ENCODE measurements at places on chromosomes 3 and 15.

DNA sequence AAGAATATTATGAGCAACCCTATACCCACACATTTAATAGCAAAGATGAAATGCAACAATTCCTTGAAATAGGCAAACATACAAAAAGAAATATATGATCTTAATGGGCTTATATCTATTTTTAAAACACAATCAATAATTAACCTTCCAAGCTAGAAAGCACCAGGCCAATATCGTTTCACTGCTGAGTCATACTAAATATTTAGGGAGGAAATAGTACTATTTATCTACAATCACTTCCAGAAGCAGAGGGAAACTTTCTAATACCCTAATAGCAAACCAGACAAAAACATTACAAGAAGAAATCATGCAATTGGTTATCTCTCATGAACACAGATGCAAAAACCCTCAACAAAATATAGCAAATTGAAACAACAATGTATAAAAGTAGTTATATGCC is 207.8 kb downstream of the MTHFS start:
- no peak for DNase-seq

- DNase-seq: no peak
These were observed 54.2 kb upstream of the MCTP2 start for GRCh38 chr15:94177112-94177511.

- DNase-seq: no peak
These were observed 170.1 kb upstream of the GBE1 start for GRCh38 chr3:81931265-81932251.

DNA sequence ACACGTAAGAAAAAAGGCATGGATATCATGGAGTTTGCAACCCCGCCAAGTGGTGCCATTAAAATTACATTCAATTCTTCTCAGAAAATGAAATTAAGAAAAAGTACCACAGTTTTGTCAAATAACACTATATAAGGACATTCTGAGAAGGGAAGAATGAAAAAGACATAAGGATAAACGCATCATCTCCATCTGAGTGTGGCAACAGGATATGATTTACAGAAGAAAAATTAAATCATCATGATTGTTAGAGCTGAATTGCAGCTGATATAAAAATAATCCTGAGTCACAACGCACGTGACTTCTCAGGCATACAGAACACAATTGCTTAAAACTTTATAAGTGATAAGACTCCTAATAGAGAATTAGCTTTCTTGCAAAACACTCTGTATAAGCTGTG is 133.8 kb downstream of the GREM1 start:
- DNase-seq: no peak

GRCh38 chr15:58994906-58995453 is 7.5 kb downstream of the RNF111 start:
- DNase-seq: no peak

GRCh38 chr15:71276336-71276665 is 161.0 kb downstream of the THSD4 start:
- DNase-seq: no peak

DNA sequence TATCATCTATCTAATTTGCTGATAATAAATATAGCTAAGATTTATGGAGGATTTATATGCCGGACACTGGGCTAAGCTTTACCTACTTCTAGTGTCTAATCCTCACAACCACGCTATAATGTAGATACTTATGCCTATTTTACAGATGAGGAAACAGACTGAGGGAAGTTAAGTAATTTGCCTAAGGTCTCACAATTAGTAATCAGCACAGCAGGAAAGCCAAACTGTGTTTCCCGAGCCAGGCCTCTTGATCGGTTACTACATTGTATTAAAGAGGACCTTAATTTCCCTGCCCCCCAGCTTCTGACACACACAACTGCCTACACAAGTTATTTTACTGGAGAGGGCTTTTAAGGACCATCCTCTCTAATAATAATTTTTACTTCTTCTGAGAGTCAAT is 40.9 kb downstream of the ONECUT1 start:
- no peak for DNase-seq

DNA sequence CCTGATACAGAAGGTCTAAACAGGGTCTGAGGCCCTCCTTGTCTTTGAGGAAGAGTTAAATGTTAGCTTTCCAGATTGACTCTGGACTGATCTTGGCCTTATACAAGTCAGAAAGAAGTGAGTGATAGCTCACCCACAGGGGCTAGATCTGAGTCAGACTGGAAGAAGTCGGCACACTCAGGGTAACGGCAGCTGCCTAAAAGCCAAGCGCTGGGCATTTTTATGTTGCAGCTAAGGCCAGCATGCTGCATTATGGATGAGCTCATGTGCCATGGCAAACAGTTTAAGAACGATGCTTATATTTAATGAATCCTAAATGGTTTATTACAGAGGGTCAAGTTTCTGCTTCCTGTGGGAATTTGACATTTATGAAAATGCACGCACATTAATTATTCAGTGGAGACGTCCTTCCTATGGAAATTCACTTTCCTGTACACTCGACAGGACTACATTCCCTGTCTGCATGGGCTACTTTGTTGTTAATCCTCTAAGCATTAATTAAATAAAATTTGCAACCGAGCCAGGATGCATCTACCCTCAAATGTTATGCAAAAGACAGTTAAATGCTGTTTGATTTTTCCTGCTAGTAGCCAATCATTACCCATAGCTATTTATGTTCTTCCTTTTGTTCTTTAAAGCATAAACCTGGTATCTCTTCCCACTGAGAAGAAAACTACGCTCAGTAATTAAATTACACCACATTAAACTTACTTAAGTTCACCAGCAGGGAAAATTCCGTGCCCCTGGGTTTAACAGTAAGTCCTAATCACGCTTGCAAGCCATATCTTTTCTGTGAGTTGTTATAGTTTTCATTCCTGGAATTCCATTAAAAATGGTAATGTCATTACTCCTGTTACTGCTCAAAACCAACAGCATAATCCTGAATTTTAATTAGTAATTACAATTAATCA is 762.7 kb upstream of the CFAP20DC start:
- no peak for DNase-seq

- DNase-seq: no peak
These were observed 228.0 kb upstream of the ADAMTS9 start for GRCh38 chr3:64915778-64916177.

DNA sequence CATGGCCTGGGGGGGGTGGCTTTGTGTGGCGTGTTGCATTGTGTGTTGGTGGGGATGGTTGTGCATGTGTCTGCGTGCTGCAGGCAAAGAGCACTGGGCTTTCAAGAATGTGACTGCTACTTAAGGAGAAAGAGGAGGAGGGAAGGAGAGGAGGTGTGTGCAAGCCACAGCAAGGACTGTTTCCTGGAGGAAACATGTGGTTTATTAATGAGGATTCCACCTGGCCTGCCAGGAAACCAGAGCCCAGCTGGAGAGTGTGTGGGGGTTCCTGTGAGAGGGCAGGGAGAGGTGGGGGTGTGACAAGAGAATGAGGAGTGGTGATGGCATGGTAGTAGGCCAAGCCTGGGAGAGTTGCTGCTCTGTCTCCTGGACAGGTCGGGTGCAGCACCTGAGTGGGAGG is 258.1 kb upstream of the ROPN1 start:
- no peak for DNase-seq

- DNase-seq: no peak
These were observed 24.5 kb downstream of the QTRT2 start for GRCh38 chr3:114081037-114081436.

DNA sequence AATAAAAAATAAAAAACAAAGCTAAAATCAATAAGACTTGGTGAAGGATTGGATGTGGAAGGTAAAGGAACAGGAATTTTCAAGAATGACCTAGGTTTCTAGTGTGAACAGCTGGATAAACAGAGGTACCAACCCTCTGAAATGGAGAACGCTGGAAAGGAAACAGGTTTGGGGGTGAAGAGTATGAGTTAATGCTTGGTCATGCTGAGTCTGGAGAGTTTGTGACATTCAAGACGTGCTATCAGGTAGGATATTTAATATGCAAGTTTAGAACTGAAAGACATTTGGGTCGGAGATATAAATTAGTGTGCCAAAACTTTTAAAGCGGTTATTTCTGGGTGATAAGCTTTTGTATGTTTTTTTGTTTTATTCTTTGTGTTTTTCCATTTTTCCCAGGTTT is 11.4 kb upstream of the KLHL6 start:
- DNase-seq: no peak
